ENCODE measurements at places on chromosomes 11 and 22.

GRCh38 chr22:39471381-39472141, 14.7 kb downstream of the MGAT3 start:
- no peak for DNase-seq

GRCh38 chr11:123163621-123164020, 31.4 kb downstream of the CLMP start:
- no peak for DNase-seq

GRCh38 chr11:78190871-78191538, 2.3 kb downstream of the USP35 start:
- DNase-seq, result no peak

DNA sequence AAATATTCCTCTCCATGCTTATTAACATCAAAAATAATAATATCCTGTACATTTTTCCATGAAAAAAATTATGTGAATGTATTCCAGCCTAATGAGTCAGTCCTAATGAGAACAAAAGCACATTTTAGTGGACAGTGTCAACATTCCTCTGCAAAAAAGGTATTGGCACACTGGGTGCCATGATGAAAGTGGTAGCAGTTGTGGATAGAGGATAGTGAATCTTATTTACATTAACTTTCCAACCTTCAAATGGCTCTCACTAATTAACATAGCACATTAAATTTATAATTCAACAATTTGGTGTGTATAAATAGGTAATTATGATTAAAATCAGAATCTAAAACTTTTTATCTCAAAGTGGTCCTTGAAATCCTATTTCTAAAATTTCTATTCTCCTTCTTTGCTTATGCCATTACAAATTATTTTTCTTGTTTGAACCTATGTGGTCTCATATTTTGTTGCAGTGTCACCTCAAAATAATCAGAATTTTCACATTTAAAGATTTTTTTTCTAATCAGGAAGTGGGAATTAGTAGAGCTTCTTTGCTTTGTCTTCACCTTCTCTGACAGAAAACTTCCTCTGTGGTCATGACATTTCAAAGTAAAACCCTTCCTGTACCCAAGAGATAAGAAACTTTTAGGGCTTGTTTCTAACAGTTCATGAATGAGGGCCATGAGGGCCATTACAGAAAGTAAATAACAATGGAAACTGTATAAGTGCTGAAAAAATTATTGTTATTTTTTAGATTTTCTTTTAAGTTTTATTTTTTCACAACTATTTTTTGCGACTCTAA, 18.7 kb downstream of the SOX6 start:
- DNase-seq, result no peak

- DNase-seq, result no peak
Measured at GRCh38 chr22:37968452-37969251, 15.2 kb downstream of the POLR2F start.

- no peak for DNase-seq
Measured at GRCh38 chr22:49619301-49619700, 208.4 kb downstream of the BRD1 start.

GRCh38 chr11:36471577-36471976, 38.5 kb downstream of the TRAF6 start:
- DNase-seq, result no peak

Data from GM18507 (cell line).